ENCODE measurements at places on chromosomes 16 and 17. TPM values are rescaled to one million over a fixed set of nuclear protein-coding genes. Genes with fewer than 3 reads are reported as not detected.

The CX3CL1 gene
- 0.31 TPM for total RNA-seq

The ABCC12 gene
- total RNA-seq = not detected

The KRTAP9-8 gene
- not detected for total RNA-seq

The CES3 gene
- 0.61 TPM for total RNA-seq

The HOXB7 gene
- 0.93 TPM for total RNA-seq

The OTOP2 gene
- not detected for total RNA-seq

The KRTAP2-1 gene
- total RNA-seq = not detected

The PIK3R5 gene
- 34.2 TPM for total RNA-seq

The EDC4 gene
- 71.5 TPM for total RNA-seq

The TMEM186 gene
- 13.0 TPM for total RNA-seq

The ABCA9 gene
- 0.10 TPM for total RNA-seq

The SEPTIN12 gene
- not detected for total RNA-seq

The MT2A gene
- total RNA-seq = 72.7 TPM

The ZFHX3 gene
- 9.2 TPM for total RNA-seq

The SMIM36 gene
- not detected for total RNA-seq

The CTF1 gene
- total RNA-seq = 0.62 TPM

The SEPTIN1 gene
- total RNA-seq = 199 TPM

The SMIM22 gene
- not detected for total RNA-seq

The OR4D1 gene
- total RNA-seq = not detected

The CNGB1 gene
- not detected for total RNA-seq

The MEIOC gene
- 0.91 TPM for total RNA-seq

The ARHGDIG gene
- total RNA-seq = not detected

The NECAB2 gene
- total RNA-seq = not detected

The SLC12A3 gene
- 5.0 TPM for total RNA-seq

The SLC2A4 gene
- not detected for total RNA-seq

The TEKT1 gene
- total RNA-seq = not detected

The CARD14 gene
- total RNA-seq = not detected

The REXO5 gene
- 0.83 TPM for total RNA-seq

The RABEP2 gene
- total RNA-seq = 110 TPM

The SYCE1L gene
- 5.1 TPM for total RNA-seq

The C16orf96 gene
- 0.13 TPM for total RNA-seq

The ZPBP2 gene
- total RNA-seq = 1.6 TPM

The CD300E gene
- 0.29 TPM for total RNA-seq

The BAHCC1 gene
- total RNA-seq = 0.13 TPM

The RHBDL3 gene
- total RNA-seq = 0.10 TPM

The PPM1E gene
- 0.02 TPM for total RNA-seq

The OR3A3 gene
- not detected for total RNA-seq

The KRTAP4-5 gene
- total RNA-seq = not detected

The CDRT15L2 gene
- not detected for total RNA-seq

The MARCHF10 gene
- total RNA-seq = not detected

All from activated B cell treated with CpG ODN at 0.5 μM for 24 hours (primary cell).